Activated T-cell treated with anti-CD3 and anti-CD28 coated beads, Interleukin-2, amount 50 U/mL, for 72 hours (primary cell): ENCODE measurements at places on chromosomes 3 and 15. TPM values are rescaled to one million over a fixed set of nuclear protein-coding genes. Genes with fewer than 3 reads are reported as not detected.

The GPR156 gene
- total RNA-seq, result not detected

The ULK4 gene
- total RNA-seq, result 8.0 TPM

The RASGRP1 gene
- 173 TPM for total RNA-seq

The LRRC34 gene
- total RNA-seq, result 4.5 TPM

The SNTN gene
- total RNA-seq, result not detected

The LINGO1 gene
- not detected for total RNA-seq

The PAQR5 gene
- total RNA-seq, result not detected

The RBPMS2 gene
- not detected for total RNA-seq

The XYLB gene
- 2.4 TPM for total RNA-seq

The FES gene
- 68.3 TPM for total RNA-seq

The PATL2 gene
- 52.9 TPM for total RNA-seq

The FAIM gene
- total RNA-seq, result 7.5 TPM

The MRAS gene
- total RNA-seq, result 0.72 TPM

The THSD4 gene
- not detected for total RNA-seq

The CLRN1 gene
- total RNA-seq, result not detected

The CLDN16 gene
- total RNA-seq, result not detected

The SHC4 gene
- total RNA-seq, result 2.1 TPM

The HTR3E gene
- not detected for total RNA-seq

The CFAP100 gene
- total RNA-seq, result not detected

The VILL gene
- total RNA-seq, result 12.5 TPM

The SOX14 gene
- total RNA-seq, result not detected

The FBN1 gene
- total RNA-seq, result 0.79 TPM

The TTLL13 gene
- total RNA-seq, result 0.24 TPM

The SEMA5B gene
- total RNA-seq, result not detected

The INSYN1 gene
- total RNA-seq, result not detected

The CADPS gene
- total RNA-seq, result not detected

The ITIH3 gene
- not detected for total RNA-seq

The DNAH12 gene
- 0.26 TPM for total RNA-seq

The MESP1 gene
- total RNA-seq, result 4.5 TPM

The CLEC3B gene
- 0.25 TPM for total RNA-seq
